ENCODE measurements at places on chromosomes 6 and 20.

DNA sequence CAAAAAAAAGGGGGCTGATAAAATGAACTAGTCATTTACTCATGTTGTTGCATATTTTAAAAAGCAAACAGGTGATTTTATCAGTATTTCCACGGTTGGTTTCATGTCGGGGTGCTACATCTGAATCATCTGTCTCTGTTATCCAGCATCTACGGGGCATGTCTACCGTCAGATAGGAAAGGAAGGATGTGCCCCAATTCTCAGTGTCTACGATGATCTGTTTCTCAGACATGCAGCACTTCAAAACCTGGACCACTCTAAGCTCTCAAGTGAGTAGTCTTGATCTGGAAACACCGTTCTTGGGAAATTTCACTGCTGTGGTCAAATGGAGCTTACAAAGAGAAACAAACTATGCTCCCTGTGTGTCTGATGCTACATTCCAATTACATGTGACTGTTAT, 240.3 kb upstream of the TAB2 start:
- no peak for DNase-seq

DNA sequence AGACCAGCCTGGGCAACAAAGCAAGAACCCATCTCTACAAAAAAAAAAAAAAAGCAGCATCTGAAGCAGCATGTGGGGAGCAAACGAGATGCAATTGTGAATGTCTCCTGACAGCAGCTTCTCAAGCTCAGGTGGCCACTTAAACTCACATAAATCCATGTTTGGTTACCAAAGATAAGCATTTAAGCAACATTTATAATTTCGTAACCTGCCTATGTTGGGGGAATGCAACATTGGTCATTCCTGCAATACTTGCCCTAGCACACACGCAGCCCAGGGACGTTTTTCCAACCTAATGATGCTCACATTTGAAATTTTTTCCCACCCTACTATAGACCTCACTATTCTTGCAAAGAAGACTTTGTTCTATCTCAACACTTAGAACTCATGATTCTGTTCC, 113.3 kb downstream of the ZFP64 start:
- DNase-seq, result no peak

GRCh38 chr20:45611054-45611453, 18.5 kb upstream of the WFDC10A start:
- DNase-seq, result no peak

DNA sequence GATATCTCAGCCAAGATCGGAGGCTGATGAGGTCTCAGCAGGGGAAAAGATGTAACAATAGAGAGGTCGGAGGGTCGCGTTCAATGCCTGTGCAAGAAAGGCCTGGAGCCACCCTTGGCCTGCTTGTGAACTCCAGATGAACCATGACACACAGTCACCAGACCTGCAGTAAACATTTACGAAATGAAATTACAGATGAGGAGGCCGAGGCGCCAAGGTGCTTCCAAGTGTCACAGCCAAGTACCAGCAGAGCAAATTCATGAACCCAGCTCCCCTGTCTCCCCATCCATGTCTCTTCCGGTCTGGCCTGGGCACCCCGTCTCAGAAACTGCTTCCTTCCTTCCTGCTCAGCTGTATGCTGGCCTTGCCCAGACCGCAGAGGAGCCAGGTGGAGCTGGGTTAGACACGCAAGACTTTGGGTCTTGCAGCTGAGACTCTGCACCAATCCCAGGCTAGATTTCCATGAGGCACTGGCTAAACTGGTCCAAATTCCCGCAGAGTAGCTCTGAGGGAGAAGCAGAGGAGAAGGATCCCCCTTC, 48.1 kb downstream of the CHMP4B start:
- no peak for DNase-seq
